ENCODE measurements at places on chromosomes 2 and 18.
A peak's percentile ranks its signal among the peaks of the same experiment; 100 is the strongest.

DNA sequence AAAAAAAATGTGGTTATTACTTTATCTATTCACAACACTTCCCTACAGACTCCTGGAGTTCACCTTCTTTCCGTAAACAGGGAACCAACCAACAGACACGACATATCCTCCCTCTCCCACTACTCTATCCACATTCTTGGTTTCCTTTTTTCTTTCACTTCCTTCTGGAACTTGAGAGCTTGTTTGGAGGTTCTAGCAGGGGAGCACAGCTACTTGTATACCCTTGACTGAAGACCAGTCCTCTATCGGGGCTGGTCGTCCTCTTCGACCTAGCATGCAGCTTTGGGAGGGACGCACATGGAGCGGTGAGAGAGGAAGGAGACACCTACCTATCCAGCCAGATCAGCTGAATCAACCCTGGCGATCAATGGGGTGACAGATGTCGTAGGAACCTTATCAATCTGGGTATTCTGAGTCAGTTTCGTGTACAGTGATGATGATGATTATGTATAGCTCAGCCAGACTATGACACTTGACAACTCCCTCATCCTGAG, 43.5 kb upstream of the MSH2 start:
- no peak for DNase-seq

DNA sequence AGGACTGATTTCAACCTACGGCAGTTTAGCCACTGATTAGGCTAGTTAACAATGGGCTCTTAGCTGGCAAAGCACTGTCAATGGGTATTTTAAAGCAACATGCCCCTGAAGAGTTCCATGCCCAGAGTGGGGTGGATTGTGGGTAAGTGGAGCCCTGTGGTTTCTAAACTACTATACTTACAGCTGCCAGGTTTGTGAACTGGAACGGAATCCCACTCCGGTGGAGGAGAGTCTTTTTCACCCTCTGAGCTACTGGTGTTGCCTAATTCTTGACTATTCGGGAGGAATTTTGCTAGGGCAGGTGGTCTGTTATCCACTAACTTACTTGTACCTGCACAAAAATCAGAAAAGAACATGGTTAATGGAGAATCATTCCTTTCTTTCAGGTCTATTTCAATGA, 52.6 kb downstream of the ZAP70 start:
- no peak for DNase-seq

DNA sequence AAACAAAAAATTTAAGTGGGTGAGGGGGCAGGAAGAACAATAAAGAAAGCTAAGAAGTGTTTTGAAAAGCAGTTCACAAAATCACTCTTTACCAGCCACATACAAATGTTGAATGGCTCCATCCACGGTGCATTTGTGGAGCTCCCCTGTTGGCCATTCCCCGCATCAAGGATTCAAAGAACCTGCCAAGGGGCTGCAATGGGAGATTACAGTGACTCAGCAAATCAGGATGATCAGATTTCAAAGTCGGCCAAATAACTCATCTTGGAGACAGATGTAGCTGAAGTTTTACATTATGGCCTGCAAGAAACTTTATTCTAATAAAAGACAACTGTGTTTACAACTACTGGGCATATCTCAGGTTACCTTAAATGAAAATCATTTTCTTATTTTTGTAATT, 26.9 kb downstream of the COL4A3 start:
- no peak for DNase-seq

- DNase-seq, result no peak
Measured at GRCh38 chr2:143347271-143347695, 218.1 kb downstream of the ARHGAP15 start.

DNA sequence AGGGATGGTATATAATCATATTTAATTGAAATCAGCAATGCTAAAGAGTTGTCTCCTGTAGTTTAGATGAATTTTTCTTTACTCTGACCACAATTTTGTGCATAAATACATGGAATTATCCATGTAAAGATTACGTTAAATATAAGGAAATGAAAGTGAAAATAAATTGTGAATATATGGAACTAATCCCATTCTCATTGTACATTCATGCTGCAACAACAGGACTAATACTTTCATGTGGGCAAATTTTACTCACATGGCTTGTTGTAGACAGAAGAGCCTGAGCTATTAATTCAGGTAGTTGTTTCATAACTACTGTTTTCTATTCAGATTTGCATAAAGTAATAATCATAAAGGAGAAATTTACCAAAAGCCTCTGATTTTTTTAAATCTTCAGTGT, 357.8 kb downstream of the ARHGAP15 start:
- DNase-seq, result no peak

DNA sequence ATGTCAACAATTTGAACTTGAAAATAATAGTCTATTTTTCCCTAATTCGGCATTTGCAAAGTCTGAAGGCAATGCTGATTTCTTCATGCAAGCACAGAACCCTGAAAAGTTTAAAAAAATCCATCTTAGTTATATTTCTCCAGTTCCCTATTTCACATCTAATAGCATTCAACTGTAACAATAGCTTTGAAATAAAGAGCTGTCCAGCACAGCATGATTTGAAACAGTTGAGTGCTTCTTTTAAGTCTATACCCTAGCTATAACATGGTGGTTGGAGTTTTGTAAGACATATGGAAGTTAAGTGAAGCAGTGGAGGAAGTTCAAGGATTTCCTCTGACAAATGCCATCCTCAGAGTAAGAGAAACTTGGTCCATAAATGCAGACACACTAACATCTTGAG, 691.9 kb downstream of the ERBB4 start:
- no peak for DNase-seq

GRCh38 chr2:193679847-193680246, 1485.1 kb upstream of the TMEFF2 start:
- DNase-seq, result no peak

DNA sequence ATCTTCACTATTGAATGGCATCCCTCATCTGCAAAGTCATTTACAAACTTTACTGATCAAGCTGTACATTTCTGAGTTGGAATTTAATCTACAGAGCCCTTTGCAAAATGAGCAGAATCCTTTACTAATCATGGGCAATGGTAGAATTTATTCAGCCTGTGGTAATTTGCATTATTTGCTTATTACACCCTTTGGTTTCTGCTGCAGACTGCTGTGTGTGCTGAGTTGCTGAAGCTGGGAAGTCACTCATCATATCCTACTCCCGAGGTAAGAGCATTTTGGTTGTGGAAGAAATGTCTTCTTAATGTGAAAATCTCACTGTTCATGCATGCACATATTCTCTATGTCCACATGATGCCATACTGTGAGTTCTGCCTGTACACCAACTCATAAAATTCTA, 357.4 kb upstream of the SLC39A10 start:
- no peak for DNase-seq

DNA sequence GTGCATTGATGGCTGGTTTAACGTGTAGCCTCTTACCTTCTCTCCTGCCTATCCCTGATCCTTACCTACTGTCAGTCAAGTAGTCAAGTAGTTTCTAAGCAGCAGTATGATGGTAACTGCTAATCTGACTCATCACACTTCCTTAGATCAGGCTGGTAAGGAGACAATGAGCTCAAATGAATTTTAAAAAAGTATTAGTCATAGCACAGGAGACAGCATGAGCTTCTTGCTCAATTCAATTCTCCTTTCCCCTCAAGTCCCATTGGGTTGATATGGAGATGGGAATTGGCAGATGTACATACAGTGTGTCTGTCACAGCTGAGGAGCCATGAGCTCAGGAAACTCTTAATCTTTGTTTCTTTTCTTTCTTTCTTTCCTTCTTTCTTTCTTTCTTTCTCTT, 799.7 kb downstream of the LRP1B start:
- DNase-seq, result no peak

GRCh38 chr2:195575879-195576401, 81.1 kb upstream of the SLC39A10 start:
- DNase-seq, result peak; percentile 52

DNA sequence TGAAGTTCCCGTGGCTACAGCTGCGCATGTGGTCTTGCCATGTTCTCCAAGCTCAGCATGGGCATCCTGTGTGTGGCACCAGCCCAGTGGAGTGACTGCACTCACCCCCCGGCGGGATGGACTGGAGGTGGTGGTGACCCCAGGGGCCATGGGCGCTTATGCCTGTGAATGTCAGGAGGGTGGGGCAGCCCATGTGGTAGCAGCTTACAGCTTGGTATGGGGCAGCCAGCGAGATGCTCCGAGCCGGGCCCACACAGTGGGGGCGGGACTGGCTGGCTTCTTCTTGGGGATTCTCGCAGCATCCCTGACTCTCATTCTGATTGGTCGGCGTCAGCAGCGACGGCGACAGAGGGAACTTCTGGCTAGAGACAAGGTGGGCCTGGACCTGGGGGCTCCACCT, 25.6 kb downstream of the SEMA4F start:
- no peak for DNase-seq

GRCh38 chr2:160970052-160970965, 189.9 kb upstream of the TANK start:
- no peak for DNase-seq

GRCh38 chr2:45720210-45720609, 68.7 kb downstream of the PRKCE start:
- DNase-seq, result no peak

DNA sequence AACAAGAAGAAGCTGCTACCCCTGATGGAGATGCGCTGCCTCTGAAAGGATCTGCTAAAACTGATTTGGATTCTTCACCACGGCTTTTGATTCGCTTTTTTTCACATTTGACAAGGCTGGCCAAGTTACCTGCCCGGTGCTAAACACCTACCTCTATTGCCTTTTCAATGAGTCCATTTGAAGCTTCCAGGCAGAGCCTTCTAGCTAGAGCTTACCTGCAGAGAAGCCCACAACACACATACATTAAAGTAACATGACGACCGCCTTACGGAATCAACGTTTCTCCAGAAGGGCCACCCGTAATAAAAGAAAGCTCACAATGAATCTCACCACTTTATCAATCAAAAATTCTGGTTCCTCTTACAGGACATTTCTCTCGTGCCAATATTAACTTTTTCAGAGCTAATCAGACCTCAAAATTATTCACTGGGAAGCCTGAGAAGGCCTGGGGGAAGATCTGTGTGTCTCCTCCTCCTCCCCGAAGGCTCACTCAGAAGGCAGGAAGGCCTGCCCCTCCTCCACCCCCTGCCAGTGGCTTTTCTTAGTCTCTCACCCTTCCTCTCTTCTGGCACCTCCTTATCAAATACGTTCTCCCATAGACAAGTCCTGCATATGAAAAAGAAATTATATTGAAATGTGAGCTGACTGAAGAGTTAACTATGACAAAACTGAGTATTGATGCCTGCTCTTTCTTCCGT, 171.0 kb downstream of the DNER start:
- DNase-seq, result no peak

DNA sequence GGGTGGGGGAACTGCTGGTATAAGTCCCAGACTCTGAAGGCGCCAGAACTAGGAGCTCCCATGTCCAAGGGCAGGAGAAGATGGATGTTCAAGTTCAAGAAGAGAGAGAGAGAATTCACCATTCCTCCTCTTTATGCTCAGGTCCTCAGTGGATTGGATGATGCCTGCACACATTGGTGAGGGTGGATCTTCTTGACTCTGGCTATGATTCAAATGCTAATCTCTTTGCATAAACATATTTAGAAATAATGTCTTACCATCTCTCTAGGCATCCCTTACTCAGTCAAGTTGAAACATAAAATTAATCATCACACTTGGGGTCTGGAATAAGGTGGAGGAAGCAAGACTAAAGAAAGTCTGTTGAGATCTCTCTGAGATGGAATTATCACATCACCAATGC, 210.6 kb upstream of the CHST9 start:
- no peak for DNase-seq

GRCh38 chr2:160613466-160614153, 120.0 kb upstream of the RBMS1 start:
- DNase-seq, result peak; percentile 9

DNA sequence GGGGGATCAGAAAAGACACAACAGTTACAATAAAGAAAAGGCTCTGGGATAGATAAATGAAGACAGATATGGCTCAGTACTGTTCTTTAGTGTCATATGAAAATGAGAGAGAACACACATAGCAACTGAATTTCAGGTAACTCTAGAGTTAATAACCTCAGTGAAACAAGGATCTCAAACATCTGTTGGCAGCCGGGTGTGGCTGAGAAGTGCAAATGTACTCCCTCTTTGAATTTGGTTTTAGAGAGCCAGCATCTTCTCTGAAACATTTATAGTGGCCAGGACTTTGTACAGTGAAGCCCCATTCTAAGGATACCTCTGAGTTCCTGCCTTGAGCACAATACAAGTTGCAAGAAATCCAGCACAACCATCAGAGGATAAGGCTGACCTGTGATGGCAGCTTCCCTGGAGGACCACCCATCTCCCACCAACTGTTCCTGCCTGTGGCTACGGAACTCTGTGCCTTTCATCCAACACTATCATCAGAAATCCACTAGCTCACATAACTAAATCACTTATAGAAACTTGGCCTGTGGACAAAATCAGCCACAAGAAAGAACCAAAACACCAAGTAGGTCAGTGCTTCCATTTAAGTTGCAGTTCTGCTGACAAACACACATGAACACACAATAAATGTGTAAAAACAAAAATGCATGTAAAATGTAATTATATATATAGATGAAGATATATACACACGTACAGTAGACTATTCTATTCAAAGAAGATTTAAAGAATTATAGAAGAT, 37.3 kb upstream of the PEX13 start:
- no peak for DNase-seq

DNA sequence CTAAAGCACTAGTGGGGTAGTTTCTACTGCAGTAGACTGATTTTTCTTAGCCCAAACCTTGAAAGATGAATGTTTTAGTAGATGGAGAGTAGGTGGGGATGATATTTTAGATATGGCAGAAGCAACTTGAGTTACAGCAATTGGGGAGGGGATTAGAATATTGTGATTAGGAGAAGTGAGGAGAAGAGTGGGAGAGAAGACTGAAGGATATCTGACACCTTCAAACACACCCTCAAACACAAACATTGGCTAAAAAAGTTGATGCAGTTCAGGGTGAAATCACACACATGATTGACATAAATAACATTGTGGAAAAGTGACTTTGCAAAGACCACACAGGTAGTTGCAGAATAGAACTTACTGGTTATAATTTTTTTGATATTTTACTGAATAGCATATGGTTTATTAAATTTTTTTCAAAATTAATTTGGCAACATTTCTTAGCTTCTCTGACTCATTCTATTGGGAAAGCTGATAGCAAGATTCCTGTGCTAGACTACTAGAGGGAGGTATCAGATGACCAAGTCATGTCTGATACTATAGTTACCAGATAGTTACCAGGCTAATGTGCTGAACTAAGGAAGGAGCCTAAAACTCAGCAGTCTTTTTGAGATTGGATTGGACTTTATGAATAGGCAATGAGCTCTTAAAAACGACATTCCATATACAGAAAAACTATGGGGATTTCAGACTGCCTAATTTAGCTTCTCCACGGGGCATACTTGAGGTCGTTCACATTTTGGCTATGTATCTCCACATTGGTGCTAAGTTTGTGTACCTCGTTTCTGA, 73.0 kb downstream of the ACTR3 start:
- no peak for DNase-seq

GRCh38 chr18:48051945-48052840, 121.7 kb upstream of the SMAD2 start:
- no peak for DNase-seq

DNA sequence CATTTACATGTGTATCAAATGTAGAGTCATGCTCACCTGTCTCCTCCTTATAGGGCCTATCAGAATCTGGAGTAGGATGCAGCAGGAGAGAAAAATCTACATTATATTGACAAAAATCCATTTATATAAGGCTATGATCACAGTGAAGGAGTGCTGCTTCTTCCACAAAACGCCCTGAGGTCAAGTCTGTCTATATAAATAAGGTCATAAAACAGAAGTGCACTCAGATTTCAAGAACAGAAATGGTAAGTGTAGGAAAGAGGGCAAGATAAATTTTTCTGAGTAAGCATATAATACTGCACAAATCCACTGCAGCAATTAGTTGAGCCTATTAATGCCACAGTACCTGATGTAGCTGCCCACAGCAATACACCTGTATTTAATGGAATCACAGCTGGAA, 51.8 kb downstream of the COL5A2 start:
- no peak for DNase-seq
